ENCODE measurements at places on chromosomes 2 and 18.

DNA sequence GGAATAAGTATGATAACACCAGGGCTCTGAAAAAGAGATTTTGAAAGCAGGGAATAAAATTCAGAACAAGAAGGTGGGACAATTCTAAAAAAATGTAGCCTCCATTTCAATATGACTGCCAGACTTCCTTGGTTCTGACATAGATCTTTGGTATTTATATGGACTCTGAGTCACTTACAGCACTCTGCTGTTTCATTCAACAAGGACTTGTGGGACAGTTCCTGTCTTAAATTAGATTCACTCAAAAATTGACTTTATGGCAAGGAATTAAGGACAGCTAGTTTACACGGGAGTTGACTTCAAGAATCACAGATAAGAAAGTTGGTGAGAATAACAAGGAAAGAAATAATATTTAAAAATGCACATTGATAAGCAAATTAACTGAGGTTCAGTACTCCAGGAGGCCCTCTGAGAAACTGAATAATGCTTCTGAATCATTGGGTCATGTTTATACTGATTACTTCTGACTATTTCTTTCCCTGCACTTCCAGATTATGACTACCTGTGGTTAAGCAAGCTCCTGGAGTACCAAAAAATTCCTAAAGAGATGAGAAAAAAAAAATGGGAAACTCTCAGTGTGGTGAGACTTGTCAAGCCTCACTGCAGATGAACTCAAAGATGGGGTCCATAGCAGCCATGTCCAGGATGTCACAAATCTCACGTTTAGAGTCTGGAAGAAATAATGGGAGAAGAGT is 828.3 kb upstream of the PIK3C3 start:
- no peak for DNase-seq

DNA sequence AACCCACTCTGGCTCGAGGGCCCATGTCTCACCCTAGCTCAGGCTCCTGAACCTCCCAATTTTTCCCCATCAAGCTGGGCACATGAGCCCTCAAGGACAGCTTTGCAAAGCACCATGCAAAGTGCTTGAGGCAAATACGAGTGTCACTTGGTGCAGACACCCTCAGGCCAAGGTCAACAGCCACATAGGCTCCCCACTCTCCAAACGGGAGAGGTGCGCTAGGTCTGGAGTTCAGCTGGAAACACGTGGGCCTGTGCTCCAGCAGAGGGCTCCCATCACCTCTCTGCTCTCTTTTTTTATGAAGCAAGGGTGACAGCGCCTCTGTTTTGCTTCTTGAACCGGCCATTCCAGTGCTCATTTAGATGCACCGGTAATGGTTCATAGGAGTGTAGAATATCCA is 11.9 kb upstream of the ARHGAP25 start:
- no peak for DNase-seq

GRCh38 chr2:145777297-145777696 is 1257.4 kb upstream of the ZEB2 start:
- no peak for DNase-seq

- no peak for DNase-seq
Measured at GRCh38 chr18:22504251-22505030, 86.7 kb upstream of the CTAGE1 start.

DNA sequence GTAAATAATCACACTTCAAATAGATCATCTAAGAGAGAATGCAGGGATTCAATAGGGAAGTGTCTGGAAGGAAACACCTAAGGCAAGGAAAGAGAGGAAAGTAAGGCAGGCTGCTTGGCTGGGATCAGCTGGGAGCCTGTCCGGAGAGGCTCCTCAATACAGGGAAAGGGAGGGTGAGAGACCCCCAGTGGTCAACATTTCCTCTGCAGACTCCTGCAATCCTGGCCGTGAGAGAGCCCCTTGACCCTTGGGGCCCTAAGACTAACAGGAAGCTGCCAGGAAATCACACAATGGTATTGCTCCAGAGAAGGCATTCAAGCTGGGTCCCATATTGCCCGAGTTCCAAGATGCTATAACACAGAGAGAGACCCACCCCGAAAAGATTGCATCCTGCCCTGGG is 549.4 kb downstream of the NYAP2 start:
- DNase-seq, result no peak

DNA sequence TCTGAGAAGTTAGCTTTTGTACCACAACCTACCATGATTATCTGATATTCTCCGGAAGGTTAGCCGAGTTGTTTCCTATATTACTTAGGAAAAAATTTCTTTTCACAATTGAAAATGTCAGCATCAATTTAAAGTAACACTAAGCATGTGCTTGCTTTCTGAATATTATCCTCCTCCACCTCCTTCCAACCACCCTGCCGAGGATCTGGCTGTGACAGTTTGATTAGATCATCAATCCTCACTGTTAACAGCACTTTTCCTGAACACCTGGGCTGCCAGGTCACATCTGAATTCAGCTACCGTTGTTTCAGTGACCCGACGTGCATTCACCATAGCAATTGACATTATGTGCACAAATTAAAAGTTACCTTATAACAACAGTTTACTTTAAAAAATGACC is 207.0 kb downstream of the ZNF407 start:
- no peak for DNase-seq

DNA sequence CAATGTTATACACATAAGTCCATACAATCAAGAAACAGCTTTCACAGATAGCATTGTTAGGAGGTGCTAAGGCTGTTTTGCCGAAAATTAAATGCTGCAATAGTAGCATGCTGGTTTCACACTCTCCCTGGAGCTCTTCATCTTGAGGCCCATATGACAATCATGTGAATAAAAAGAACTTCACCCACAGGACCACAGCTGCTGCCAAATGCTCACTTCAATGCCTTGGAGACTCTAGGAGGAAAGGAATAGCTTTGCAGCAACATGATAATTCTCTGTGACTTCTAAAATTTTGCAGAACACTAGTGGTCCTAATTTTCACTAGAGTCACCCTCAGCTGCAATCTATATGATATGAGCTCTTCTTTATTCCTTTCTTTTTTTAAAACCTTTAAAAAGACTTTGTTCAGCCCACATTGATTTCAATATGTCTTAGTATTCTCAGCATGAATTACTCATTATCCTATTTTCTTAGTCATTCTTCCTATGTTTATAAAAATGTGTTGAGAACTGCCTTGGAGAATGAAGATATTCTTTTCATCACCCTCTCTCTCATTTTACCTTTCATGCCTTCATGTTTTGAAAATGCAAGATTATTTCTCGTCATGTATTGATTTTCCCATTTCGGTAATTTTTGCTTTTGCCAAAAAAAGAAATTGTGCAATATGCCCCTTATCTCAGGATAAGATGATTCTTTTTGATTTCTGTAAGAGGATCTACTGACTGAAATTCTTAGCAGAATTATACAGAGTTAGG is 108.2 kb downstream of the PDE1A start:
- DNase-seq, result no peak

DNA sequence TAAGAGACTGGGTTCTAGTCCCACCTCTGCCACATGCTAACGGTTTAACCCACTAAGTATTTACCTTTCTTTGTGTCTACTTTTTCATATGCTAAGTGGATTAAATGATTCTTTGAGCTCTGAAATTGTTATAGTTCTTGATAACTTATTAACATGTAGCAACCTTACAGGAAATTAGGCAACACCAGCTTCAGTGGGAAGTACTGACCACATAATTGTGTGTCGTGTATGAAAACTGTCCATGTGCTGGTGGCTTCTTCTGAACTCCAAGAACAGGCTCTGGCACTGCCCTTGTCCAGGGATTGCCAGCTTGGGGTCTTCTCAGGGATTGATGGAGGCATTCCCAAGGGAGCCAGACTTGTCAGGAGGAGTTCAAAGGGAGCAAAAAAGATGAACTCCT is 427.7 kb downstream of the TGIF1 start:
- no peak for DNase-seq
